ENCODE measurements at places on chromosomes 2 and 18.

- no peak for DNase-seq
Measured at GRCh38 chr18:75784390-75784789, 356.9 kb upstream of the SMIM21 start.

GRCh38 chr2:43328832-43329231 lies 102.4 kb upstream of the ZFP36L2 start:
- DNase-seq: no peak

- DNase-seq: no peak
Measured at GRCh38 chr2:206531996-206532543, 88.7 kb downstream of the ADAM23 start.

DNA sequence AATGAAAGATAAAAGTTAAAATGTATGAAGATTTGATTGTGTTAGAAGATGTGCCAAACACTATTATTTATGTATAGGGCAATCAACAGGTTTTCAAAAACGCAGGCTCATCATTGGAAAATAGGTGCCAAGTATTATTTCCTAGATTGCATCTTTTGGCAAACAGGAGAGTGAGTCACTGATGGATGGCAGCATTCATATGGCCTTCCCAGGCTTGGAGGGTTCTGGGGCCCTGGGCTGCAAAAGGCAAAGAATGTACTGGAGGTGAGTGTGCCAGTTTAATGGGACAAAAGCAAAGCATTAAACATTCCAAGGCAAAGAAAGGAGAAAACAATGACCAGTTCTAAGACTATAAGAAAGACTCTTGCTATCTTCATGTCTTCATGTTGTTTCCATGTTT lies 379.4 kb downstream of the RIT2 start:
- no peak for DNase-seq

GRCh38 chr18:62381373-62381772 lies 56.3 kb downstream of the TNFRSF11A start:
- no peak for DNase-seq

DNA sequence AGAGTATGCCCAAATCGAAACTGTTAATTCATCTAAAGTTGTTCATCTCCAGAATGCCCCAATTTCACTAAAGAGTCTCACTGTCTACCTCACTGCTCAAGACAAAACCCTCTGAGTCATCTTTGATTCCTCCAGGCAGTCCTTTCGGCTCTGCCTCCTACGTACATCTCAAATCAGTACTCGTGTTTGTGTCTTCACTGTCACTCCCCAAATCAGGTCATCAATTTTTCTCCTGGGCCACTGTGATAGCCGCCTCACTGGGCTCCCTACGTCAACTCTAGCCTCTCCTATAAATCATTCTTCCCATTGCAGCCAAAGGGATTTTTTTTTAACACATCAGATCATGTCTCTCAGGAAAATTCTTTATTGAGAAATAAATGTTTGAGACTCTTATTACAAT lies 42.1 kb upstream of the TTC39C start:
- DNase-seq: no peak

- no peak for DNase-seq
Measured at GRCh38 chr2:191604154-191604553, 73.8 kb upstream of the NABP1 start.

- DNase-seq: no peak
Measured at GRCh38 chr2:69177063-69177771, 164.2 kb downstream of the ANTXR1 start.

DNA sequence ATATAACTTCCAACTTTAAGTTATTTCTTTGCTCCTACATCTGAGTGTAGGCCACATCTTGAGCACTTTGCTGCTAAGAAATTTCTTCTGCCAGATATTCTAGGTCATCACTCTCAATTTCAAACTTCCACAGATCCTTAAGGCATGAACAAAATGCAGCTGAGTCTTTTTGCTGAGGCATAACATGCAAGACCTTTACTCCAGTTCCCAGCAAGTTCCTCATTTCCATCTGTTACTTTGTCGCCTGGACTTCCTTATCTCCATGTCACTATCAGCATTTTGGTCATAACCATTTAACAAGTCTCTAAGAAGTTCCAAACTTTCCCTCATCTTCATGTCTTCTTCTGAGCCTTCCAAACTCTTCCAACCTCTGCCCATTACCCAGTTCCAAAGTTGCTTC lies 1077.3 kb upstream of the TMEFF2 start:
- no peak for DNase-seq

- DNase-seq: peak; percentile 77
Measured at GRCh38 chr2:237673130-237674001, 46.0 kb downstream of the LRRFIP1 start.
